ENCODE measurements at places on chromosomes 5 and 9.

DNA sequence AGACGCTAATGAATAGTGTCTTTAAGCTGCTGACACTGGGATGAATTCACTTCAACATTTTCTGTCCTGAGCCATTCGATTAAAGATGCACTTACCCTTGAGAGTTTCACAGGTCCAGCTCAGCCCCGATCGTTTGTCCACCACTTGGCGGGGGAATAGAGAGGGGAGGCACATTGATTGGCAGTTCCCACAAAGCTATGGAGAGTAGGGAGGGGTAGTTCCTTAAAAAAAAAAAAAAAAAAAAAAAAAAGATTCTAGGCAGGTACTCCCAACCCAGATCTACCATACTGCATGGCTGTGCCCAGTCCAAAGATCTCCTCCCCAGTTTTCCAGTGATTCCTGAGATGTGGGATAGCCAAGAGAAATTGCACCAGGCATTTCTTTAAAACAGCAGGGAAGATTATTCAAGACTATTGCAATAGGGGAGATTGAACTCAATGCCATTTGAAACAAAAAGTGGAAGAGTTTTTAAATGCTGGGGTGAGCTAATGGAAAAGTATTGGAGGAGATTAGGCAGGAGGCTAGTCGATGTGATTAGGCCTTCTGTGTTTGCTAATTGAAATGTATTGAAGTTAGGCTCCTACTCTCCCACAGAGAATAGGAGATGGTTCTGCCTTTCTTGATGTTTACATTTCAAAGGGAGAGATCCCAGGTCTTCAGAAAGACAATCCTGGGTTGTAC is 2217.4 kb upstream of the WWC1 start:
- no peak for DNase-seq

- DNase-seq: no peak
Measured at GRCh38 chr9:92989561-92989960, 42.2 kb downstream of the FGD3 start.

DNA sequence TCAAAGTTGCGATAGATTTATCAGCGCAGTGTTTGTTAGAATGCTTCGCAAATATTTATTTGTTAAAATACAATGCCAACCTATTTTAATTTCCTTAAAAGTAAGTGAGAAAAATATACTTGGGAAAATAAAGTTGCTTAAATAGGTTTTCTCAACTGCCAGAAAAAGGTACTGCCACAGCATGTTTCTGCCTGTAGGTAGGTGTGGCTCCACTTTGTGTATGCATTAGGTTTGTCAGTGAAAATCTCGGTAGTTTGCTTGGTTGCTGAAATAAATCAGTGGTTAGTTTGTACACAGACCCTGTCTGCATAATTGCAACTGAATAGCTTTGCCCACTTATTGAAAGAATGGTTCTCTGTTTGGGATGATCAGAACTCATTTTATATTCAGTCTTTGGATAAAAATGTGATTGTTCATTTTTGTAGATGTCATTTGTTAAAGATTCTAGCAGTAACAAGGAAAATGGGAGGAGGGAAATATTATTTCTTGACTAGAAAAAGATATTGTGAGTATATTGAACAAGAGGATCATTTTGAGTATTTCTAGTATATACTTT is 25.7 kb downstream of the C9orf85 start:
- DNase-seq: no peak

GRCh38 chr5:2848619-2849018 is 97.1 kb upstream of the IRX2 start:
- DNase-seq: no peak

DNA sequence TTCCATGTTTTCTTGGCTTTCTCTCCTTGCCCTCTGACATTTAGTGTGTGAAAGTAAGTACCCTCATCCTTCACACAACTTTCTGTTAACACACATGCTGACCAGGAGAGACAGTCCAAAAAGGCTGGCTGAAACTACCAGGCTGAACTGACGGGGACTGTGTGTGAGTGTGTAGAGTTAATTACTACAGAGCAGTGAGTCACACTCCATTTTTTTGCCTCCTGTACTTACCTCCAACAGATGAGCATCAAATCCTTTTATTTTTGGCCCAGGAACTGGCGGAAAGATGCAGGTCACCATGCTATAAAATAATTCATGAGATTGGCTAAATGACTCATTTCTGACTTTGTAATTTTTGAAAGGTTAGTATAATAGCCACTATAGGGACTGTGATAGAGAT is 20.2 kb upstream of the AGXT2 start:
- no peak for DNase-seq

GRCh38 chr5:298737-299125 is 22.8 kb upstream of the AHRR start:
- no peak for DNase-seq

DNA sequence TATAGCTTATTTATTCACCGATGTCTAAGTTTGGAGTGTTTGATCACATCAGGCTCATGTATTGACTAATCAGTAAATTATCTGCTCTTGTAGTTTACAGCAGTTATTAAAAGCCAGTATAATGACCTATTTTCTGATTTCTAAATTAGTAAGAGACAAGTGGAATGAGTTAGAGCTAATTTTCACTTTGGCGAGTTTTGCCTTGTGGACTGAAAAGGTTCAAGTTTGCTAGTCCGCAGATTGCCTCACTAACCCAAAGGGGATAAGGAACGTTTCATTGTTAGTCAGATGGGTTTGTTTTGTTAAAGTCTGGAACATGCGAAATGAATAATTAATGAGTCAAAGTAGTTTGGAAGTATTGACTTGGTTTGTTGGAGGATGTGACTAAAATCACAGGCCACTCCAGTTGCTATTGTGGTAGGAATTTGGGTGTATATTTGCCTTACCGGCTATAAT is 40.1 kb downstream of the SMARCA2 start:
- DNase-seq: no peak

- DNase-seq: no peak
Measured at GRCh38 chr5:31824869-31825517, 186.1 kb downstream of the PDZD2 start.

- no peak for DNase-seq
Measured at GRCh38 chr9:98488571-98489312, 220.0 kb downstream of the GABBR2 start.

Data from NCI-H2171 (cell line).